ENCODE measurements at places on chromosomes 11 and 22. TPM values are rescaled to one million over a fixed set of nuclear protein-coding genes. Genes with fewer than 3 reads are reported as not detected.

- no peak for DNase-seq
Measured at GRCh38 chr11:76008474-76008873, 193.5 kb downstream of the UVRAG start.

- no peak for DNase-seq
Measured at GRCh38 chr11:125326126-125326525, 161.6 kb downstream of the PKNOX2 start.

ZFPL1 gene
- total RNA-seq, result 42.6 TPM

DNA sequence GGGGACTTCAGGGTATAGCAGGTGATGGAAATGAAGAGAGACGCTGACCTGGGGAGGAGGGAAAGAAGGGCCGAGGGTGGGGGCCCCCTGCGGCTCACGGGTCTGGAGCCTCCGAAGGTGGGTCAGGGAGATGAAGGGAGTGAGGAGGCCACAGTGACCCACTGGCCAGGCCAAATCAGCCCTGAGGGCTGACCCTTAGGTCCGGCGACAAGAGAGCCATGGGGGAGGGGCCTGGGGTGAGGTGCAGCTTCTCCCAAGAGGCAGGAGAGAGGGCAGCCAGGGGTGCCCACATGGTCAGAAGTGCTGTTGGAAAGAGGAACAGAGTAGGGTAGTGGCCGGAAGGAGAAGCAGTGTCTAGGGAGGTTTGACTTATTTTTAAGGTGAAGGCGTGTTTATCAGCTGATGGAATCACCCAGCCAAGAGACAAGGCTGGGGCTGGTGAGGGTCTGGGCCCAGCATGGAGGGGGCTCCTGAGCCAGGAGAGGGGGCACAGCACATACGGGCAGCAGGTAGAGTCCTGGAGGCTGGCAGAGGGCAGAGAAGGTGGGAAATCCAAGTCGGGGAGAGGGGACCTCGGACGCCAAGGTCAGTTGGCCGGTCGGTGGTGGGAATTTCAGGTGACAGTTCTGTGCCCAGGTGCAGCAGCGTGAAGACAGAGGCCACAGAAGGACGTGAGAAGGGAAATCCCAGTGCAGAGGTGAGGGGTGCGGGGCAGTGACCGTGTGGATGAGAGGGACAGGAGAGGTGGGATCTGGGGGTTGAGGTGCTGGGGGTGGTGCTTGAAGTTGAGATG lies 49.0 kb downstream of the LINC01488 start:
- no peak for DNase-seq

- DNase-seq, result peak; percentile 66
Measured at GRCh38 chr22:36385491-36386350, 2.0 kb downstream of the MYH9 start.

DNA sequence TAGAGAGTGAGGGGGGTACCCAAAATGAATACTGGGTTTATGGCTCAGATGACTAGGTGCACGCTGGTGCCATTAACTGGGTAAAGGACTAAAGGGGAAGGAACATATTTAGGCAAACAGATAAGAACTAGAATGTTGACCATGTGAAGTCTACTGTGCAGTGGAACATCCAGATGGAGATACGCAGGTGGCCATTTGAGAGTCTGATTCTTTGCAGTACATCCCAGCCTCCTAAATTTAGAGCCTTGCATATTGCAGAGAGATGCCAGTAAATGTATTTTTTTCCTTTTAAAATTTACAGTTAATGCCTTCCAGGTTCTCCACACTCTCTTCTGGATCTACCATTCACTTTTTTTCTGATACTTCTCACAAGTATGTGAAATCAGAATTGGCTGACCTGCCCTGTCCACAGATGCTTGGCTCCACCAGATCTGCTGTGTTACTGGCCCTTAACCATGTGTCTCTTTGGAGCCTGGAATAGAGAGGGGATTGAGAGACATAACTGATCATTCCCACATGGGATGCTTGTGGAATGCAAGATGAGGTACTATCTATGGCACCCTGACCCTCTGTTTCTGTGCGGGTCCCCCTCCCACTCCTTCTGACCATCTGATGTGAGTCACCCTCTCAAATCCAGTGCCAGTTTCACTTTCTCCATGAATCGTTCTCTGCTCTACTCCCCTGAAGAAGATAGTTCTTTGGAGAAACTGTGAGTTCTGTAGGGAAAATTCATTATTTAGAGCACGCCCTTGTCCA lies 77.0 kb upstream of the NCAM1 start:
- peak; percentile 60 for DNase-seq

DNA sequence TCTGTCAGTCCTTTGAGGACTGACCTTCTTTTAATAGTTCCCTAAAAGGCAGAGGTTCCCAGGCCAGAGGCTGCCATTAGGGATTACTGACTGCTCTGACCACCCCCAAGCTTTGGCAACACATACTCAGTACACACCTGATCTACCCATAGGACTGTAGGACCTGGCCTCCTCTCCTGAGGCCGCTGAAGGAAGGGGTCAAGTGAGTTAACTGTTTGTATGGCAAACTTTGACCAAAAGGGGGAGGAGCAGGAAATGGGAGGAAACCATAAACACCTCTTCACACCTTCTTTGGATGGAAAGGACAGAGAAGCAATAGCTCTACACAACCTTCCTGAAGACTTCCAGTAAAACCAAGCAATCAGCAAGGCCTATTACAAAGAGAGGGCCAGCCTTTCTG lies 104.0 kb downstream of the APOL5 start:
- no peak for DNase-seq

DNA sequence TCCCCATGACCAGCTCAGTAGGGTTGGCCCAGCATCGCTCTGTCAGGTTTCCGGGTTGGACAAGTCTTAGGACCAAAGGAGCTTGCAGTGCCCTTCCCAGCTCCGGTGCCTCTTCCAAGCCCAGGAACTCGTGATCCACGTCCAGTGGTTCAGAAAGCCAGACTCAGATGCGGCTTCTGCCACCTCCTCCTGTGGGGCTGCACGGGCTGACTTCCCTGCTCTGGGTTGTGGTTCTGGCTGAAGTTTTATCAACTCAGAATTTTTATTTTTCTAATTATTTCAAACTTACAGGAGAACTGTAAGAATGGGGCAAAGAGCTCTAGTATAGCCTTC lies 85.0 kb downstream of the BCR start:
- no peak for DNase-seq

DNA sequence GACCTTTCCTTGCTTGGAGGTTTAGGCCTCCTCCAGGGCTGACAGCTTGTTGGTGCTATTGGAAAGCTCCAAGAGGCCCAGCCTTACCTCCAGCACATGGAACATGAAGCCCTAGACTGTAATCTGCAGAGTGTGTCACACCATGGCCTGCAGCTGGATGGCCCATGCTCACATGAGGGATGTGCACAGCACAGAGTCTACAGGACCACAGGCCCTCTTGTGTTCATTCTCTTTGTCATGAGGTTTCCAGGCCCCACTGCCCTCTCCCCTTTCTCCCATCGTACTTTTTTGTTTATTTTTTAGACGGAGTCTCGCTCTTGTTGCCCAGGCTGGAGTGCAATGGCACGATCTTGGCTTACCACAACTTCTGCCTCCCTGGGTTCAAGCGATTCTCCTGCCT lies 10.0 kb downstream of the FADS1 start:
- DNase-seq, result no peak

PAAF1 gene
- total RNA-seq, result 16.6 TPM

GRCh38 chr11:28606930-28607329 lies 498.7 kb downstream of the METTL15 start:
- peak; percentile 37 for DNase-seq

GRCh38 chr11:113651023-113651422 lies 55.1 kb downstream of the TMPRSS5 start:
- DNase-seq, result no peak

- DNase-seq, result peak; percentile 71
Measured at GRCh38 chr11:697811-698311, 2.2 kb downstream of the TMEM80 start.

PICALM gene
- total RNA-seq, result 45.5 TPM

DNA sequence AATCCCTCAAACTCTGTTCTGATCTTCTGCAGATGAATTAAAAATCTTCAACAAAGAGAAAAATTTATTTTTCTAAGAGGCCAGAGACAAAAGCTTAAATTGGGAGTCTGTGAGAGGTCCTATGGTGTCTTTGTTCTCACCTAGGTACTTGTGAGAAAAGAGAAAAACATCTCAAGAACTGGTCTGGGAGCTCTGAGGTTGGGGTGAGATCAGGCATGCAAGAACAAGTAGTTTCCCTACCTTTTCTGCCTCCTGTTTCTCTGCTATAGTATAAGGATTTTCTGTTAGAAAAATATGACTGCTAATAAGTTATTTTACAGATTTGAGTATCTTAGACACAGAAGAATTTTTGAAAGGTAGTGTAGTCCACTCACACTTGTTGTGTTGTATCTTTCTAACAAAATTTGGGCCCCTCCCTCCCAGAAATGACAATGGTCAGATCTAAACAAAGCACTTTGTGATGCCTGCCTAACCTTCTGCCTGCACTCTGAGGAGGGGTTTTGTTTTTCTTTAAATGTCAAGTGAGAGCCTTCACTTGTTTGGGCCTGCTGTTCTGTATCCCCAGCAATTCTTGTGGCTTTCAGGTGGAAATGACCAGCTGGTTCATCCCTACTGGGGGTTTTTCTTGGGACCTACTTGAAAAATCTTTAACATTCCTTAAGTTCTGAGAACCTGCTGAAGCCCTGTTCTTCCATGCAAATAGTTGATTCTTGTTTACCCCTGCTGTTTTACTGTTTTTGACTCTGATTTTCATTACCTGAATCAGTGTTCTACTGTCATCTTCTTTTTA lies 13.6 kb upstream of the OR51S1 start:
- no peak for DNase-seq

DNA sequence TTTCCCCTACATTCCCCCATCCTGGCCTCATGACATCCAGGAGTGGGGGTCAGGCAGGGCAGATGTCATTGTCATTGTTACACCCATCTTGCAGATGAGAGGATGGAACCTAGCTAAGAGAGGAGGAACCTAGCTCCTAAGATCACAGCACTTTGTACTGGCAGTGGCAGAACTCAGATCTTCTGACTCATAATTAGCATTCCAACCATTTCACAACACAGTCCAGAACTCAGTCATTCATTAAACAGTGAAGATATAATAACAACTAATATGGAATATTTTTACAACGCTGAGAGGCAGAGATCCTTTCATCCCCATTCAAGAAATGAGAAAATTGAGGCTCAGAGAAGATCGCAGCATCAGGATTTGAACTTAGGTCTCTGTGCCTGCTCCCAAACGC lies 127.8 kb downstream of the CHST1 start:
- no peak for DNase-seq

PRRG4 gene
- 0.51 TPM for total RNA-seq

GRCh38 chr22:45640941-45641621 lies 30.6 kb upstream of the ATXN10 start:
- DNase-seq, result no peak

- DNase-seq, result no peak
Measured at GRCh38 chr11:6735306-6735705, 36.5 kb downstream of the OR2AG2 start.

SUSD2 gene
- total RNA-seq, result not detected

MIOX gene
- total RNA-seq, result 1.9 TPM
